Endothelial cell (in vitro differentiated cells): ENCODE measurements at places on chromosomes 3 and 15.

- no peak for DNase-seq
Measured at GRCh38 chr3:69235882-69236281, 113.5 kb upstream of the LMOD3 start.

DNA sequence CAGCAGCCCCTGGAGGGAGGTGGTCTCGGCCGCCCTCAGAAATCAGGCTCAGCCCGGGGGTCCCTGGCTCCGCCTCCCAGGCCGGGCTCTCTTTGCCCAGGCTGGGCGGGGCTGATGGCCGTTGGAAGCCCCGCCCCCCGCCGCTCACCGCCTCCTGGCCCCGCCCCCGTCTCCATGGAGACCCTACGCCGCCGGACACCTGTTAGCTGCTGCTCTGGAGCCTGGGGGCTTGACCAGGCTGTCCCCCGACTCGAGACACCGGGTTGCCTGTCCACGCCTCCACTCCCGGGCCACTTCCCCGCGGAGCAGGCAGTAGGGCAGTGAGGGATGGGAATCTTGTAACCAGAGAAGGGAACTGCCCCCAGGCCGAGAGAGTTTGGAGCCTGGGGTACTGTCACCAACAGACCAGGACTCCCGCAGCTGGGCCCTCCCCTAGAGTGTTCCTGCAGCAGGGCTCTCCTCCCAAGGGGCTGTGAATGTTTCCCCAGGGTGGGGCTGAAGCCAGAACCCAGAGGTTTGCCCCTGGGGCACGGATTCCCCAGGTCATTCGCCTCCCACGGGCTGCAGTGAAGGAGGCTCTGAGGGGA, 27.8 kb upstream of the RPL32 start:
- DNase-seq = peak; percentile 79

- DNase-seq = no peak
Measured at GRCh38 chr3:48466386-48467109, 20.0 kb downstream of the ATRIP start.

DNA sequence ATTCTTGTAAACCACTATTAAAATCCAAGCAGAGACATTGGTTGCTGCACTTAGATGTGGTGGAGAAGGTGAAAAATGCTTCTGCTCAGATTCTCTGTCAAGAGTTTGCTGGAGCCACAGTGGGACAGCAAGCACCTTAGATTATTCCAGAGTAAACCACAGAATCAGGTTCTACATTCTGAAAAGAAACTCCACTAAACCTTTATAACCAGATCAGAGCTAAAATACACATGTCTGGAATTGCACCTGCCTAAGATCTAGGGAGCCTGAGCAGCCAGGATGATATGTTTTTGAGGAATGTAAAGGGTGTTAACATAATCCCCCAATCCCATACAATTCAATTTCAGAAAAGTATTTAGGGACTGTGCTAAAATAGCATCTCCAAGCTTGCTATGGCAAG, at the start of gene ZPLD1:
Gene ZPLD1, plus strand, starts transcription at position 301 of the 400 bp plus-strand sequence. CDS start 3,473 bp downstream, outside the sequence.
- DNase-seq = no peak

GRCh38 chr15:81666839-81667238, 292.8 kb upstream of the TMC3 start:
- DNase-seq = no peak

DNA sequence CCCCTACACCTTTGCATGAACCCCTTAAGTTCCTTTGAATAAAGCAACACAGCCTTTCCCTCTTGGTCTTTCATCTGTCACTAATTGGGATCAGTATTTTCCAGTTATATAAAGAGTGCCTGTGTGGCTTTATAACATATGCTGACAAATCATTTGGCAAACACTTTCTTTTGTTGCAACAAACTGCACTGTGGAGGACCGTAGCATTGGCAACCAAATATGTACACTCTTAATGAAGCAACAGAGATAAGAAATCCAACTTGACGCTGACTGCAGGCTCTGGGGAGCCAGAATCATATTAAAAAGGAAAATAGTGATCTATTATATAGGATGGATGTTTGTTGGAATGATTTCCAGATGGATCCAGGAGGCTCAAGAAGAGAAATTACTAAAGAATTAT, 120.1 kb upstream of the PRICKLE2 start:
- DNase-seq = no peak
